Esophagus squamous epithelium (tissue), 5 donors: ENCODE measurements at places on chromosomes 4 and X. TPM values are rescaled to one million over a fixed set of nuclear protein-coding genes. Genes with fewer than 3 reads are reported as not detected.

Gene TMEM255A
- total RNA-seq: 3.3 TPM

Gene CRMP1
- total RNA-seq: not detected

DNA sequence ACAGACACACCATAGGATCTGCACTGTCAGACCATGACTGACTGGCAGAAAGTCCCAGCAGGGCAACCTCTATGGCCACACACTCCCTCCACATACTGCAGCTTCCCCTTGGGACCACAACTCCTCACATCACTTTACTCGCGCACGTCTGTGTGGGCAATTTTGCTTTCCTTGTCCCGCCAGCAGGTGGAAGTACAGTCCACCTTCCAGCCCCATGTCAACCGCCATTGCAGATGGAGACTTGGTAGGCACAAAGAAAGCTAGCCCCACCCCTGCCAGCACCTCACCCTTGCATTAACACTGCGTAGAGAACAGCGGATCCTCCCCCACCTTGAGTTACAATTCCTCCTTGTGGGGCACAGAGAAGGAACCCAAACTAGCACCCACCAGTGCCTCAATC, 74.4 kb upstream of the NAP1L2 start:
- no peak for DNase-seq

- DNase-seq: no peak
Measured at GRCh38 chr4:55330241-55330640, 15.8 kb upstream of the SRD5A3 start.

DNA sequence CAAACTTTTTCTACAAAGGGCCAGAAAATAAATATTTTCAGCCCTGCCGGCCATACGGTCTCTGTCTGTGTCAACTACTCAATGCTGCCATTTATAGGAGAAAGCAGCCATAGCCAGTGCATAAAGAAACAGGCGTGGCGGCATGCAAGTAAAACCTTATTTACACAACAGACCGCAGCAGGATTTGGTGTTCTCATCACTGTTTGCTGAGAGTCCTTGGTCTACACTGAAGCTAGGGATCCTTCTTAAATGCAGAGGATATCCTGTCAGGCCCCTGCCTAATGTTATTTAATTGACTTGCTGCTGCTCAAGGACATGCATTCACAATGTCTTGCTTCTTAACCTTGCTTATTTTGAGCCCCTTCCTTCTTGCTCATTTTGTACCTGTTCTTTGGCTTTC, 54.7 kb downstream of the CPE start:
- DNase-seq: no peak

Gene GBA3
- not detected for total RNA-seq

GRCh38 chr4:36815536-36815935, 429.0 kb upstream of the NWD2 start:
- no peak for DNase-seq

DNA sequence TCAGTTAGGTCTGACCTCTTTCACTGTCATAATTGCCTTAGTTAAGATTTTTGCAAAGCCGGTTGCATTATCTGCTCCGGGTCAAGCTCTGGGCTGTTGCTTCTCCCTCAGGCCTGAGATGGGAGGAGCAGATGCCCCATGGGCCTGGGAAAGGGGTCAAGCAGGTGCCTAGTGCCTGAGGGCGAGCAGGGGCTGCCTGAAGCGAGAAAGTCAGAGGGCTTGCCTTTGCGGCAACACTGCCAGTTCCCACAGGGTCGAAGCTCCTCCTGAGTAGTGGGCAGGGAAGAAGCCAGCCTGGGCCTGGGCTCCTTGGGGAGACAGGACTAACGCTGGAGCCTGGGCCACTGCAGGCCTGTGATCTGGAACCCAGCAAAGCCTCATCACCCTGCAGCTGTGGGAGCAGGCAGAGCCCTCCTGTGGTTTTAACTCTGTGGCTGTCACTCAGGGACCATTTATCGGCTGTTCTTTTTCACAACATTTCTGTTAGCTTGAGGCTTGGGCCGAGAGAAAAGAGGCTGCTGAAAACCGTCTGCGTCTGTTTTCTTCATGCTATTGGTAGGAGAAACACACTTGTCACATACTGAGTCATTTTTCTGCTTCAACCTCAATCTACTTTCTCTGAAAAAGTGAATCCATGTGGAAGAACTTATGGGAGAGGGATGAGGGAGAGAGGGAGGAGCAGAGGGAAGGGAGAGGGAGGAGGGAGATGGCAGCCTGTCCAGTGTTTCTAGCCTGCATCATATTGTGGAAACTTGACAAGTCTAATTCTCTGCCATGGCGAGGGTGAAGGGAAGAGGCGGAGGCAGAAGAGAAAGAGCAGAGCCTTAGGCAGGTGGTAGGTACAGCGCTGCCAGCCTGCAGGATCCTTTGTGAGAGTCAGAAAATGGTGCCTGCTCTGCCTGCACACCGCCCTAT, 68.4 kb downstream of the RHOH start:
- no peak for DNase-seq

DNA sequence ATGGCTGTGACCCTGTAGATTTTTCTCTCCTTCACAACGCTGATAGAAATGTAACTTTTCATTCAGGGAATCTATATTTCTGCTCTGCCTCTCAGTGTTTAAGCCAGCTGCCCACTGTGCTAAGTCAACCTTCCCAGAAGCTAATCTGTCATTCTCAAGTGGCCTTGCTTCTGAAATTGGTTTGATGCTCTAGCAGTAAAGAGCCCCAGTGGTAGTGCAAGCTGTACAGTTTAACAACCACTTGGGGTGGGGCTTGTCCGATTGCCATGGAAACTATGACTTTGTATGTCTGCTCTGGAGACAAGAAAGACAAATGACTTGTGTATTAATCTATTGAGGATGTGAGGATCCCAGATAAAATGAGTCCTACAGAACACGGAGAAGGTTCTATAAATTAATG, 620.9 kb upstream of the GALNT7 start:
- DNase-seq: no peak

GRCh38 chr4:82508806-82509428, 52.9 kb downstream of the TMEM150C start:
- no peak for DNase-seq

- no peak for DNase-seq
Measured at GRCh38 chr4:182434720-182435119, 191.5 kb downstream of the TENM3 start.

- DNase-seq: no peak
Measured at GRCh38 chr4:182019148-182019652, 224.0 kb upstream of the TENM3 start.

DNA sequence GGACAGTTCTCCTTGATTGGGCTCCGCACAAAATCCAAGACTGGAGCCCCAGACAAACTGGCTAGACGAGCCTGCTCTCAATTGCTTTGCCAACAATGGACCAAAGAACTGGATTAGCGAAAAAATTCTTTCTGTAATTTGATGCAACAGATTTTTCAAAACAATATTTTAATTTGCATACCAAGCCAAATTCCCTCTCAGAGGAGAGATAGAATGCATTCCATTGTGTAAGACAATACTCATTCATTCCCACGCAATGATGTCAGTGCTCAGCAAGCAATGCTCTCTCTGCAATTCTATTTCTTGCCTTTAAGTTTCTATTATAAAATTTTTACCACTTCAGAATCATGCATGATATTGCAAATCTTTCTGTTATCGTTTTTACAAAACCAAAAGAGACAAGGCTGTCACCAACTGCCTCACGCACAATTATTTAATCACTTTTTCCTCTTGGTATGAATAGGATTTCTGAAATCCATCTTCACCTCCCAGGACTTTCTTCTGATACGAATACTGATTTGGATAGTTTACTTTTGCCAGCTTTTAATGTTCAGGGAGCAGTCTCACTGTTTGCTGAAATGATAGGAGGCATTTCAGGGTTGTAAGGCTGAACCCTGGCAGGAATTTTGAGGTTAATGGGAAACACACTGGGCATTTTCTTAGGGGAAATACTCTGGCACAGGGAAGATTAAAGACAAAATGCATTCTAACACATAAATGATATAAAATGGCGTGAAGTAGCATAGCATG, 46.1 kb upstream of the HCCS start:
- DNase-seq: no peak

Gene SRPX
- total RNA-seq: 0.99 TPM

- no peak for DNase-seq
Measured at GRCh38 chrX:65674204-65674893, 6.9 kb downstream of the MSN start.

GRCh38 chrX:16067886-16068515, 55.4 kb upstream of the GRPR start:
- DNase-seq: no peak

DNA sequence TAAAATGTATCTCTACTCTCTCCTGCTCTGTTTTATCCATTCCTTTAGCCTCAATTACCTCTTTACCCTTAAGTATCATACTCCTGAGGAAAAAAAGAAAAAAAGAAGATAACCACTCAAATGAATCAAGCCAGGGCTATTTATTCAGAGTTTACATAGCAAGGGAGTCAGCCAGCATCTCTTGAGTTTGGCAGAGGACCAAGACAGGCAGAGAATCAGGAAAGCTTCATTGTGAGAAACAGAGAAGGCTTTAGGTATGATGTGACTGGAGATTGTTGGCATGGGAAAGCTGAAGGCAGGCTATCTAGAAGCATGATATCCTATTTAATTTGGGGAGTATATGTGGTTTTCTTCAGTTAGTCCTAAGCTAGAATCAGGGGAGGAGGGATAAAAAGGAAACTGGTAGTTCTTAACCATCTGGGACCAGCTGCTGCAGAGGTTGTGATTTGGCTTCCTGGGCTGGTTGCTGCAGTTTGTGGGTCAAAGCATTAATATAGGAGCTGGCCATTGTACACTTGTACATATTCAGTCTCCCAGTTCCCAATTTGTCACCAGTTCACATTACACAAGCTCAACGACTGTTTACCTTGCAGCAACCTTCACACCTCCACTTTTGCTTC, 11.2 kb downstream of the APELA start:
- DNase-seq: no peak

Gene DMRTC1
- not detected for total RNA-seq

DNA sequence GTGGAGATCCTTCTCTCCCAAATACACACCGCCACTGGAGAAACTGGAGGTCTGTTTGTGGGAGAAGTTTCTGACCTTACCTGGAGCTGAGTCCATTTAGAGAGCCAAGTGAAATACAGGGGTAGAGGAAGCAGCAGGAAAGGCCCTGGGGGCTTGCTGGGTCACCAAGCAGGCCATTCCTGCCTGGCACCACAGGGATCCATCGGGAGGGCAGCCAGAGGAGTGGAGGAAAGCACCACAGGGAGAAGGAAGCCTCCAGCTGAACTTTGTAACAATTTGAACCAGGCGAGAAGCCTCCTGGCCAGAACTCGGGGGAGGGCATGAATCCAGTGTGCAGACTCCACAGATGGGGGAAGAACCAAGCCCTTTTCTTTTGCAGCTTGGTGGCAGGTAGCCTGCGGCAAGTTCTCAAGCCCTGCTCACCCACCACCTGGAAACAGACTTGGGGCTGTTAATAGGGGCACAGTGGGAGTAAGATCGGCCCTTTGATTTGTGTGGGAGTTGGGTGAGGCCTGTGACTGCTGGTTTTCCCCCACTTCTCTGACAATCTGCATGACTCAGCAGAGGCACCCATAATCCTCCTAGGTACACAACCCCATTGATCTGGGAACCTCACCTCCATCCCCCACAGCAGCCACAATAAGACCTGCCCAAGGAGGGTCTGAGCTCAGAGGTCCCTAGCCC, 94.6 kb downstream of the IRS4 start:
- no peak for DNase-seq

DNA sequence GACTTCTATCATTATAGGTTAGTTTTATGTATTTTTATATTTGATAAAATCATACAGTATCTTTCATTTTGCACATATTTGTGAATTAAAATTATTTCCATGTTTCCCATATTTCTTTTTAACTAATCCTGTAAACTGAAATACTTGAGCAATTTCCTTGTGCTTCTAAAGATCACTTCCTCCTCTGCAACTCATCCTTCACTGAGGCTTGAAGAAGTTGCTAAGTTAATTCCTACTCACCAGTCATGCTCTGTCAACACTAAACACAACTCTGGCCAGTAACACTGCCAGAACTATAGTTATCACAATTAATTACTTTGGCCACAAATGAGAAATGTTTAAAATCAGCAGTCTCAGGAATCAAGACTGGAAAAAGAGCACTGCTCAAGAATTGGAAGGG, 6.7 kb downstream of the SPATA4 start:
- no peak for DNase-seq

- DNase-seq: no peak
Measured at GRCh38 chrX:7108030-7108429, 39.5 kb upstream of the STS start.
